ENCODE measurements at places on chromosomes 2 and 18.

- DNase-seq: no peak
Measured at GRCh38 chr2:160376576-160376975, 117.0 kb downstream of the RBMS1 start.

GRCh38 chr2:240458900-240459391 is 23.5 kb downstream of the GPC1 start:
- no peak for DNase-seq

- no peak for DNase-seq
Measured at GRCh38 chr2:3430172-3430571, 50.7 kb downstream of the TRAPPC12 start.

- no peak for DNase-seq
Measured at GRCh38 chr18:11266781-11267480, 117.6 kb upstream of the PIEZO2 start.

GRCh38 chr2:58856100-58856499 is 615.0 kb upstream of the FANCL start:
- no peak for DNase-seq

DNA sequence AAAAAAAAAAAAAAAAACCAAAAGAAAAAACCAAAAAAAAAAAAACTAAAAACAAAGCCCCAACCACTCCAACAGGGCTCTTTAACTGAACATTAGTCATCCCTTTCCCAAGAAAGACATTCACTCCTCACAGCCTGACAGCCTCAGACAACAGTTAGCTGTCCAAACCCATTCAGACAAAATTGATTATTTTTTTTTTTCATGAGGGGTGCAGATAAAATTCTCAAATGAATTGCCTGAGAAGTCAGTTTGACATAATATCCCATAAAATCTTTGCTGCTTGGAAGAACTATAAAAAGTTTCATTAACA is 206.1 kb upstream of the REV1 start:
- DNase-seq: no peak

- DNase-seq: no peak
Measured at GRCh38 chr2:138306626-138307025, 194.9 kb upstream of the SPOPL start.

DNA sequence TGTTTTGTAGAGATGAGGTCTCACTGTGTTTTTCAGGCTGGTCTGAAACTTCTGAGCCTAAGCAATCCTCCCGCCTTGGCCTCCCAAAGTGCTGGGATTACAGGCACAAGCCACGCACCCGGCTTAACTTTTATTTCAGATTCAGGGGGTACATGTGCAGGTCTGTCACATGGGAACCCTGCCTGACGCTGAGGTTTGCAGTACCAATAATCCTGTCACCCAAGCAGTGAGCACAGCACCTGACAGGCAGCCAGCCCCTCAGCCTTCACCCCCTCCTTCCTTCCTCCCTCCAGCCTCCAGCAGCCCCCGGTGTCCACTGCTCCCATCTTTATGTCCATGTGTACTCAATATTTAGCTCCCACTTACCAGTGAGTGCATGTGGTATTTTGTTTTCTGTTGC is 46.0 kb upstream of the RPL31 start:
- no peak for DNase-seq

- no peak for DNase-seq
Measured at GRCh38 chr2:241489733-241490680, 18.4 kb downstream of the STK25 start.

GRCh38 chr18:79069717-79070151 is 540 bp downstream of the ATP9B start:
- DNase-seq: no peak

DNA sequence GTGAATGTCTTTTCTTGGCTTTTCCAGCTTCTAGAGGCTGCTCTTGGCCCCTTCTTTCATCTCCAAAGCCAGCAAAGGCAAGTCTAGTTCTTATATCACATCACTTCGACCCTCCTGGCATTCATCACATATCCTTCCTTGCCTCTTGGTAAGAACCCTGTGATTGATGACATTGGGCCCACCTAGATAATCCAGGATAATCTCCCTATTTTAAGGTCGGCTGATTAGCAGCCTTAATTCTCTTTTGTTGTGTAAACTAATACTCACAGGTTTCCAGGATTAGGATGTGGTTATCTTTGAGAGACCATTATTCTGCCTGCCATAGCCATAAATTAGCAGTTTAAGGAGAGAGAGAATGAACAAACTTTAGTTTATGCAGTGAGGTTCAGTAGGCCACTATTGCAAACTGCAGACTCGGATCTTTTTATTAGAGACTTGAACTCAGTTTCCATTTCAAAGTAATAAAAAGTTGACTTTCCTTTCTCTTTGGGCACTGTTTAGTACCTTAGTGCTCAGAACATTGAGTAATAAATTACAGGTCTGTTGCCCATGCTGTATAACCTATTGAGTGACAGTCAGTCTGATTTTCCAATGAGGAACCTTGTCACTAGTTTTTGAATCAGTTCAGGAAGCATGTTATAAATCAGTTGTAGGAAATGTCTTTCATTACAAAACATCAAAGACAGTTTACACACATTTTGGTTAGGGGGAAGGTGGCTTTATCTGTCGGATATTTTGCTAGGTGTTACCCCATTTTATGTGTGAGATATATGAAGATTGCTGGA is 4.5 kb downstream of the NDUFV2 start:
- no peak for DNase-seq

DNA sequence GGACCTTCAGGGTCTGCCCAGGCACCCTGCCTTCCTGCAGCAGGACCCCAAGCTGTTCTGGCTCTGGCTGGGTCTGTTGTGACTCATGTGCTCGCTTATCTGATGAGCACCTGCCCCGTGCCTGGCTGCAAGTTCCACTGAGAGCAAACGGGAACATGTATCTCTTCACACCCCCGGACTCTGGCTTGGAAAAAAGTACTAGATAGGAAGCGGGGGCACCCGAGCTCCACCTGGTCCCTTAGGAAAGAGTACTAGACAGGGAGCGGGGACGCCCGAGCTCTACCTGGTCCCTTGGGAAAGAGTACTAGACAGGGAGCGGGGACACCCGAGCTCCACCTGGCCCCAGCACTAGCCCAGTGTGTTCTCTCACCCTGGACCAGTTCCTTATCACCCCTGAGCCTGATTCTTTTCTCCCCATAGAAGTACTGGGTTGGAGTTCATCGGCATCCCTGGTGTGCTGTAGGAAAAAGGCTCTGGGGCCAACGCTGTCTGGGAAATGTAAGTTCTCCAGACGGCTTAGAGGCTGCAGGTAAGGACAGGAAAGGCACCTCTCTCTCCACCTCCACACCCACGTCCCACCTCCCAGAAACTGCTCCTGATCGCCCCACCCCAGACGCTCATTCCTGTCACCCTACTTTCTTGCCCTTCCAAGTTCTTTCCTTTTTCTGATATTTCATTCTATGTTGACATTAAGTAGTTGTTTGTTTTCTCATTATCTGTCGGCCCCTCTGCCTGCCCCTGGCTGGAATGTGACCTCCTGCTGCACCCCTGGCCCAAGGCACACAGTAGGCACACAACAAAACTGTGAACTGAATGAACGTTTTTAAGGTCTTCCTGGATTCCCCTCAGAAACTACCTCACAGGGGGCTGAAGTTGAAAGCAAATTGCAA is 40.2 kb downstream of the HDAC4 start:
- no peak for DNase-seq

GRCh38 chr2:22801071-22801470 is 583.9 kb upstream of the KLHL29 start:
- no peak for DNase-seq

DNA sequence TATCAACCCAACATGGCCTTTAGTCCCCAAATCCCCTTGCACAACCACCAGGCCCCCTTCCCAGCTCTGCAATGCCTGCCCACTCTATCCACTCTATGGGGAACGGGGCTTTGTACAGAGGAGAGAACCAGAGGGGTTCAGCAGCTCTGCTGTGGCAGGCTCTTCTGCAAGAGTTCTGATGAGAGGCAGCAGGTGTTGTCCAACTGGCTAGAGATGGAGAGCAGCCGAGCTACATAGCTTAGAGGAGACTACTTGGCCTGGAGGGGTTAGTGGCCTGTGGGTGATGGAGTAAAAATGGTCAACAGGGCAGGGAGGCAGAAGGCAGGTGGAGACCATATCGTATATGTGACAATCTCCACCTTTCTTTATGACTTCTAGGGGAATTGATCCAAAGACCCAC is 103.0 kb downstream of the QPCT start:
- DNase-seq: no peak

DNA sequence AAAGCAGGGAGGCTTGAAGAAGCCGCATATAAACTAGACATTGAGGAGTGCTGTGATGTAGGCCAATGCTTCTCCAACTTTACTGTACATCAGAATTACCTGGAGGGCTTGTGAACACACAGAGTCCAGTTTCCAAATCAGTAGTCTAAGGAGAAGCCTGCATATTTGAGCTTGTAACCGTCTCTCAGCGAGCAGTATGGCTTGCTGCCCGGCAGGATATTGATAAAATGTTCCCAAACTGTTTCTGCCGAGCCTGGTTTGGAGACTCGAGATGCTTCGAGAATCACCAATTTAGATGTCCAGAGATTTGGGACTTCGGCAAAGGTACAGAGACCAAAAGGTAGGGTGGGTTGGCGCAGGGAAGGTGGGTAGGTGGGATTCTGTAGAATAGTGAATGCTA is 11.0 kb upstream of the RAB31 start:
- DNase-seq: no peak

DNA sequence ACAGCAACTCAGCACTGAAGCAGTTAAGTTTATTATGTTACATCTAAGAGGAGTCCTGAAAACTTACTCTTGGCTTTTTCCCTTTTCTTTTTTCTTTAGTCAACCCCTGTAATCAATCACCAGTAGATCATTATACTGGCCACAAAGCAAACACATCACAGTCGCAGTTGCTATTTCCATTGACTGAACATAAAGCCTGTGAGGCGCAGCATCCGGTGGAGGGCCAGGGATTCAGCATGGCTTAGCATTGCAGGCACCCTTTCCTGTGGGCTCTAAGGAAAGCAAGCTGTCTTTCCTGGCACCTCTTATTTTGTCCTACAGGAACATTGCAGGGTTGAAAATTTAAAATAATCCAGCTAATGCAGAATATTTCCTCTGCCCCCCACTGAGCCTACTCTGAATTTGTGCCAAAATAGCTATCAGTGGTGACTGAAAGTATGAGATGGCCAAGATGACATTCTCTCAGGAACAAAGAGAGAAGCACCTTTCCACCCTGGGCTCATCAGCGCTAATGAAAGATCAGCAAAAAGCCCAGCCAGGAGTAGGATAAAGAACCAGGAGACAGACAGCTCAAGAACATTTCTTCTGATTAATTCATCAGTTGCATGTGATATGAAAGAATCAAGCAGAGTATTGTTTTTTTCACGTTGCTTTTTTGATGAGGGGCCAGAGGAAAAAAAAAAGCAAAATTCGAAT is 85.3 kb upstream of the SULT1C3 start:
- peak; percentile 81 for DNase-seq

GRCh38 chr2:120480903-120481445 is 135.0 kb downstream of the INHBB start:
- no peak for DNase-seq

GRCh38 chr18:3246635-3247239 is 864 bp upstream of the MYL12A start:
- no peak for DNase-seq

DNA sequence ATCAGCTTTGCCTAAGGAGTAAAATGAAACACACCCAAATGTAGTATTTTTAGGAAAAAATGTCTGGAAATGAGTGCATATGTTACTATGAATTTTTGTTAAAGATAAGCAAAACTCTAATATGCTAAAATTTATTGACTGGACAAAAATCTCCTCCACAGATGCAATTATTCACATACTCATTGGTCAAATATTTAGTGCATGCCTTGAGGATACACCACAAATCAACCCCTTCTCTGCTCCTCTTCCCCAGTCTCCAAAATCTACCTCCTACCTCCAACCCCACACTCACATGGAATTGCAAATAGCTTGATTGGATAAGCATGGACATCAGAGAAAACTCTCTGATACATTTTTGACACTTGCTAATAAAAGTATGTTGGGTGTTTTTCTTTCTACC is 95.6 kb upstream of the CDC42EP3 start:
- no peak for DNase-seq

- DNase-seq: no peak
Measured at GRCh38 chr2:145190031-145190703, 670.2 kb upstream of the ZEB2 start.

DNA sequence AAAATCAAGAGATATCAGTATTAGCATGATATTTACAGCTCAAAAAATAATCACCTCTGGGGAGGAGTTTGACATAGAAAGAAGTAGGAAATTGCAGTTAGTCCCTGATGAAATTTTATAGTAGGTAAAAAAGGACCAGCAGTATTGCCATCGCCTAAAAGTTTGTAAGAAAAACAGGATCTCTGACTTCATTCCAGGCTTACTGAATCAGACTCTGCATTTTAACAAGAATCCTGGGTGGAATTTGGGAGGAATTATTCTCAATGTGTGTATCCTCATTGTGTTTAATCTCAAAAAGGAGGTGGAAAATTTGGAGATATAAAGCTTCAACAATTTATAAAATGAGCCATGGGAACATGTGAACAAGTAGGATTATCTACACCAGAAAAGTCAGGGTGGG is 31.2 kb upstream of the STAT1 start:
- DNase-seq: no peak

GRCh38 chr18:61333271-61333745 is at the start of gene CDH20:
TSS of gene CDH20 (plus strand) at chr18:61333430.
- no peak for DNase-seq

Measured in DMS153 (cell line).